ENCODE measurements at places on chromosomes 1 and 21.

DNA sequence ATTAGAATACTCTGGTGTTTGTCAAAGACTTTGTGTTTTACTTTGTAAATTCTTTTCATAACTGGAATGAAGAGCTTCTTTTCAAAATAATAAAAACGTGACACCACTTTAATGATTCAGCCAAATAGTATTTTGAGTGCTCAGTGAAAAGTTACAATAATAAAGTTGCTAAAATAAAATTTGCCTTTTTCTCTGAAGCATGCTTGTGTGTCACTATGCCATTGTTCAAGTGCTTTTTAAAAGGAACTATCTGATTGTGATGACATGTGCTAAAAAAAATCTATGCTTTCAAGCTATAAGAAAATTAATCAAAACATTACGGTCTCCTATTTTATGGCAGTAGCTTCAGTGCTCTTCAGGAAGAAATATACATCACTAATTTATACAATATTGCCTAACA, 1290.5 kb upstream of the B3GALT2 start:
- DNase-seq, result no peak

GRCh38 chr1:227228201-227228600, 90.1 kb downstream of the CDC42BPA start:
- no peak for DNase-seq

GRCh38 chr1:3642919-3643675, 6.8 kb downstream of the WRAP73 start:
- DNase-seq, result no peak

DNA sequence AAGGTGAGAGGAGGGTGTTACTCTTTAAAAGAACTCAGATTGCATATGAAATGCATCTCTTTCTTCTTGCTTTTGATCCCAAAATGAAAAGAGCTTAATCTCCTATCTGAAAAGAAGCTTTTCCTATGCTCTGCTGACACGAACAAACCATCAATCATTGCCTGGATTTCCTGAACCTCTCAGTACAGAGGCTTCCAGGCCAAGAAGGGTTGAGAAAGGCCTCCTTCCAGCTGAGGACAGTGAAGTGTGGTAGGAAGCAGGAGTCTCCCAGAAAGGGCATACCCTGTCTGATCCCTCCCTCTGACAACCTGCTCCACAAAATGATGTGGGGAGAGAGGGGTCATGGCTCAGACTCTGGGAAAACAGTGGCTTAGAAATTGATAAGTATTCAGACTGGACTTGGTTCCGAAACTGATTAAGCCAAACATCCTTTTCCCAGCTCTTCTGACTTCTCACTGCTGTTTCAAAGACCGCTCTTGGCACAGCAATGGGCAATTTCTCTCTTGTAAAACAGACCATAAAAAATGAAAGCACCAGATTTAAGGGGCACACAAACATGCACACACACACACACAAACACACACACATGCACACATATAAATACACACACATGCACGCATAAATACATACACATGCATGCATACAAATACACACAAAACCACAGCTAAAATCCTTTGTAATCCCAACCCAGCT, 310.3 kb downstream of the SIPA1L2 start:
- no peak for DNase-seq

DNA sequence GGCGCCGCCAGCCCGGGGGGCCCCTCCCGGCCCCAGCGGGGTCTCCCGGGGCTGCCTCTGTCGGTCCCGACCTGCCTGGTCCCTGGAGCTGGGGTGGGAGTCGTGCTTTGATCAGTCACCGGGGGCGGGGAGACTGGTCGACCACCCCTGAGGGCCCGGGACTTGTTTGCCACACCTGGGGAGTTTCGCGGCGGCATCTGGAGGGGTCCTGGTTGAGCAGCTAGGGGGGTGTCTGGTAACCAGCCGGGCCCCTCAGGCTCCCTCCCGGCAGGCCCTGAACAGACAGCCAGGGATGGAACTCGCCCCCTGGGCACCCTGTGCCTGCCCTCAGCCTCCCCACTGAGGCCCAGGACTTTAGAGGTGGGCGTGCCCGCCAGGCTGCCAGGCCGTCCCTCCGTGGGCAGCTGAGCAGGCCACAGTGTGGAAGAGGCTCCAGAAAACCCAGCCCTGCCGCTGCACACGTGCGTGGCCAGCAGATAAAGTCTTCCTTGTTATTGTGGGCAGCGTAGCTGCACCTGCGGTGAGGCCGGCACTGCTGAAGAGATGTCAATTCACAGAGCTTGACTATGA, 13.3 kb upstream of the SAMD11 start:
- no peak for DNase-seq

DNA sequence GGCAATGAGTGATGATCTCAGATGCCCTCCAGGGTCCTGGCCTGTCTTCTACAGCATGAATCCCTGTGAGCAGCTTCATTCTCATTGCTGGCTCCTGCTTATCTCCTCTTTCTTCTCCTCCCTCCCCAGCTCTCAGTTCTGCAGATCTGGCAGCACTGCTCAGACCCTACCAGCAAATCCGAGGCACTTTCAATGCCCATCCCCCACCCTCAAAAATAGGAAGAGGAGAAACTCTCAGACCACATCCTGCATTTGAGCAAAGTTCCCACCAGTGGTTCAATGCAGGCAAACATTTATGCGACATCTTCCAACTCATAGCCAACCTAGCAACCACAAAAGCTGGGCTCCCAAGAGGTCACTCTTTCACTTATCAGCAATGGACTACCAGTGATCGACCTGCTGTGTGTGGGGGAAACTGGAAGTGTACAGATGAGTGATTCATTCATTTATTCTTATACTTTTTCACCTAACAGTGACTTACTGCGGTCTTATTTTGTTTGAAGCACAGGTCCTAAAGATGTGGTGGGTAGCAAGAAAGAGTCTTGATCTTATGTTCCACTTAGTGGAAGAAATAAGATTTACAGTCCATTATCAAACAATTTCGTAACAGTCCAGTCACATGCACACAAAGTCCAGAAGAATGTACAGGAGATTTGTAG, 5.8 kb upstream of the CHI3L2 start:
- no peak for DNase-seq

GRCh38 chr1:47870946-47871676, 126.1 kb downstream of the TRABD2B start:
- no peak for DNase-seq

GRCh38 chr1:107524301-107524700, 383.5 kb downstream of the NTNG1 start:
- DNase-seq, result no peak

GRCh38 chr21:17768840-17769446, 50.2 kb downstream of the C21orf91 start:
- no peak for DNase-seq

- no peak for DNase-seq
Observed at GRCh38 chr1:117061986-117062415, 1.9 kb downstream of the TTF2 start.

DNA sequence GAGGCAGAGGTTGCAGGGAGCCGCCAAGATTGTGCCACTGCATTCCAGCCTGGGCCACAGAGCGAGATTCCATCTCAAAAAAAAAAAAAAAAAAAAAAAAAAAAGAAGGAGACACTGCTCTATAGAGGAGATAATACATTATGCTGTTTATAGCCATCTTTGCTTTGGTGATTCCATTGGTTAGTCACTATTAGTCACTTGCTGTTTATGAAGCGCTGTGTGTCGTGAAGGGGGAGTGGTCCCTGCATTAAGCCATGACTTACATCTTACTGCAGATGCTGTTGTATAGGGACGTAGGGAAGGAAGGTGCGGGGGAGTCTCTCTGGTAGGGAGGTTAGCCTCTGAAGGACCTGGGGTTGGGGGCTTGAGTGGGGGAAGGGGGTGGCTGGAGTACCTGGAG, 48.3 kb downstream of the HUNK start:
- DNase-seq, result no peak

GRCh38 chr1:26169198-26169554, 413 bp upstream of the C1orf232 start:
- no peak for DNase-seq

GRCh38 chr1:50108497-50109059, at the start of gene ELAVL4:
Gene ELAVL4 (plus strand): TSS chr1:50108920. CDS start chr1:50109190, 270 bp downstream.
- DNase-seq, result no peak

- DNase-seq, result no peak
Observed at GRCh38 chr1:55107101-55107500, 67.8 kb downstream of the PCSK9 start.

GRCh38 chr1:55428944-55429931, 214.1 kb upstream of the USP24 start:
- no peak for DNase-seq

DNA sequence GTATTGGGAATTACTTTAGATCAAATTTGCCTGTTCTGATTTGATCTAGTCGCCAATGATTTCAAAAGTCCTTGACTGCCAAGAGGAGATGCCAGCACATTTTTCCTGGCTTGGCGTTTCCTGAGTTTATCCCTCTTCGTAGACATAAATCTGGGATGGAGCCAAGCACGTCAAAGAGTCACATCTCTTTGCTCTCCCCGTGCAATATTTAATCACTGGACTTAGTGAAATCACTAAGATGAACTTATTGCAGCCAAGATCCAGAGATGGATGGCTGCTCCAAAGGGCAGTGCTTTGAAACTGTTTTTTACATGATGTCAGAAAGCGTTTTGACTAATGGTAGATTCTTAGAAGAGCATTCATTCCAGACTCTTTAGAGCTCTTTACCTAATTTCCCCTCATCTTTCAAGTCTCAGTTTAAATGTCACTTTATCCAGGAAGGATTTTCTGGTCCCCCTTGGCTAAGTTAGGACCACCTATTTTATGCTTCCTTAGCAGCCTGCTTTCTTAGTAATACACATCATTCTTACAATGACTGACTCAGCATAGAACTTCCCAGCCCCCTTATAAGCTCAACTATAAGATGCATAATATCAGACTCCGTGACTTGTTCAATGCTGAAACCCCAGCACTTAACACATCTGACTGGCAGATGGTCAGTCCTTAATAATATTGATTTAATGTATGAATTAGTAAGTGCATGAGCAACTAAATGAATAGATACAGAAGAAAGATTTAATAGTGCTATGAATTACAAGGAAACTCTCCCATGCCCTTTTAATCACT, 94.4 kb upstream of the GREM2 start:
- no peak for DNase-seq

GRCh38 chr1:3350506-3351261, 103.8 kb upstream of the ARHGEF16 start:
- no peak for DNase-seq

DNA sequence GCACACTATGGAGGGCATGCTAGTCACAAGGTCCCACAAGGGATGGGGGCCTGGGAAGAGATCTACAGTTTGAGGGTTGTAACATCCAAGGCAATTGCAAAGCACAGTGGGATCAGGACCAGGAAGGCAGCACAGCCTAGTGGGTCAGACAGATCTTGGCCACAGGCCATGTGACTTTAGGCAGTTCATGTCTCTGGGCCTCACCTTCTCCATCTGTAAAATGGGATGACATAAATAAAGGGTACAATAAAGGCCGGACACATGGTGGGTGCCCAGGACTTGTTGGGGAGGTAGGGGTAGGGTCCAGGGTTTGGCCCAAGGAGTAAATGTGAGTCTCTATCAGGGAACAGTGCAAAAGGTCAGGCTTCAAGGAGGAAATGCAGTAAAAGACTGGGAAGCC, 18.1 kb upstream of the IGSF21 start:
- DNase-seq, result no peak

- no peak for DNase-seq
Observed at GRCh38 chr21:37364722-37365121, 1.9 kb upstream of the DYRK1A start.

- DNase-seq, result no peak
Observed at GRCh38 chr1:25168193-25169071, 63.9 kb downstream of the SYF2 start.

GRCh38 chr1:76868916-76869315, 1.6 kb downstream of the ST6GALNAC5 start:
- DNase-seq, result no peak

GRCh38 chr1:153922076-153922971, 448 bp downstream of the GATAD2B start:
- peak; percentile 37 for DNase-seq

DNA sequence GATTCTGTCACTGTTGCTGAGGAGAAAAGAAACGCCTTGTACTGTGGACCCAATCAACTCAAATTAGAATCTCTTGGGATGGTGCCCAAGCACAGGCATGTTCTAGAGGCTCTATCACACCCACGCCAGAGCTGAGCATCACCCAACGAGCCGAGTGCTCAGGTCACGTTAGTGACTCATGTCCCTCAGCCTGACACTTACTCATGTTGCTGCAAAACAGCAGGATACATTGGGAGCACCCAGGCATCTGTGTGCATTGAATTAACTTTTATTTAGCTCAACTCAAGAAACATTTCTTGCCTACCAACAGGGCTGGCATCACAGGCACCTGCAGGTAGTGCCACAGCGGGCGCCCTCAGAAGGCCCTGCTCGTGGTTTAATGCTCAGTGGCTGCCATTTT, 149.8 kb downstream of the ETS2 start:
- DNase-seq, result no peak

- DNase-seq, result no peak
Observed at GRCh38 chr1:59565611-59566410, 248.9 kb upstream of the HOOK1 start.

GRCh38 chr1:88701275-88701674, 17.2 kb downstream of the PKN2 start:
- no peak for DNase-seq

DNA sequence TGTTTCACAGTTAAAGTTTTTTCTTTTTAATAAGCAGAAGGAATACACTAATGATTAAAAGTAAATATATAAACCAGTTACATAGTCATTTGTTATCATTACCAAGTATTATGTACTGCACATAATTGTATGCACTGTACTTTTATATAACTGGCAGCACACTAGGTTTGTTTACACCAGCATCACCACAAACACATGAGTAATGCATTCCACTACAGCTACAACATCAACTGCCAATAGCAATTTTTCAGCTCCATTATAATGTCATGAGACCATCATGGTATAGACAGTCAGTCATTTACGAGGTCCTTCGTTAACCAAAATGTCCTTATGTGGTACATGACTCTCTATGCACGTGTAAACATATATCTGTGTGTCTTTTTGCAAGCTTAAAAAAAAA, 35.2 kb downstream of the SCYL3 start:
- no peak for DNase-seq

- DNase-seq, result no peak
Observed at GRCh38 chr1:229027622-229028182, 243.2 kb upstream of the RAB4A start.

DNA sequence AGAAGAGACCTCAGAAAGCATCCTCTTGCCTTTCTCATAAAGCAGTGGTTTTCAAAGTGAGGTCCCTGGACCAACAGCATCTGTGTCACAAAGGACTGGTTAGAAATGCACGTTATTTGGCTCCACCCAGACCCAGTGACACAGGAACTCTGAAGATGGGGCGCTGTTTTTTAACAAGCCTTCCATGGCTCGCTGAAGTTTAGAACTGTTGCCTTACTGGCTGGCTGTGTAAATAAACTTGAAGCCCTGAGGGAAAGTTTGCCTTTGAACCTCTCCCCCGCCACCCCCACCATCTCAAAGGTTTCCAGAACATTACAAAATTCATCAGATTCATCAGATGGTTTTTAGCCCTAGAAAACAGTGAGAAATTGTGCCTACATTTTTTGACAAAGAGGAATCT, 21.8 kb upstream of the IKBKE start:
- no peak for DNase-seq

DNA sequence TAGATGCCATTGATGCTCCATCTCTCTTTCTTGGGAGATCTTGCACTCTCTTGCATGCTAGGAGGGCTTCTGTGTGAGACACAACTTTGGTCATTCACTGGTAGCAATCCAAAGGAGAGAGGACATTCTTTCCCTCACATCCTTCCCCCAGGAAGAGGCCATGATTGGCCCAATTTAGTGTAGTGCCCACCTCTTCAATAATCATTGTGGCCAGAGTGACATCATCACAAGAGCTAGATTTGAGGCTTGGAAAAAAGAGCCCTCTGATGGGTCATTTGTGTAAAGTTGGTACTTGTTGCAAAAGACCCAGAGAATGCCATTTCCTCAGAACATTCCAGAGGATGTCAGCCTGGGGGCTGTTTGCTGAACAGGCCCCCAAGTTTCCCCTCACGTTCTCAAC, 30.2 kb downstream of the S100A6 start:
- no peak for DNase-seq

Data from stimulated activated CD8-positive, alpha-beta memory T cell treated with anti-CD3 and anti-CD28 coated beads, Interleukin-12 subunit alpha, Interleukin-12 subunit beta, amount 100 ng/mL, for 1 hour (primary cell).